ENCODE measurements at places on chromosomes 1 and 21.
A peak's percentile ranks its signal among the peaks of the same experiment; 100 is the strongest.

- peak; percentile 22 for DNase-seq
These were observed 610 bp downstream of the SCYL3 start for GRCh38 chr1:169892927-169893644.

- no peak for DNase-seq
These were observed 30.5 kb upstream of the PADI2 start for GRCh38 chr1:17149771-17150170.

DNA sequence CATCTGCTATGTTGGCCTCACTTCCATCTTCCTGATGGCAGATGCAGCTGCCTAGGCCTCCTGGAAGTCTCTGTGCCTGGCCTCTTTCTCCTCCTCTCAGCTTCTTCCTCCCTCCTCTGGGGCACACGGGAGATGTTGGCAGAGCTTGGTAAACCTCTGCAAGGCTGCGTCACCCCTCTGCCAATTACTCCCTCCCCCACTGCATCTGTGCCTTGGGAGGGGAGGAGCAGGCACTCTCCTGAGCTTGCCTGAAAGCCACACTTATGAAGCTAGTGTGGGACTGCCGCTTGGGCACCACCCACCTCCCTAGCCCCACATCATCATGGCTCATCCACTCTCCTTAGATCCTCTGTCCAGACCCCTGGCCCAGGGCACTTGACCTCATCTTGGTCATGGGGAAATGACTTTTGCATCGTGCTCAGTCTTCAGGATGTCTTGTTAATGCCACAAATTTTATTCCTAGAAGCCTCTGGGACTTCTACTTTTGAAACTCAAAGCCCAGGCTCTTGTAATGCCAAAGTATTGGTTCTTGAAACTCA is 7.3 kb upstream of the TMEM51 start:
- no peak for DNase-seq

- DNase-seq = no peak
These were observed 12.1 kb downstream of the CSTB start for GRCh38 chr21:43763901-43764523.

GRCh38 chr21:28110074-28110473 is 882.6 kb downstream of the LTN1 start:
- no peak for DNase-seq

DNA sequence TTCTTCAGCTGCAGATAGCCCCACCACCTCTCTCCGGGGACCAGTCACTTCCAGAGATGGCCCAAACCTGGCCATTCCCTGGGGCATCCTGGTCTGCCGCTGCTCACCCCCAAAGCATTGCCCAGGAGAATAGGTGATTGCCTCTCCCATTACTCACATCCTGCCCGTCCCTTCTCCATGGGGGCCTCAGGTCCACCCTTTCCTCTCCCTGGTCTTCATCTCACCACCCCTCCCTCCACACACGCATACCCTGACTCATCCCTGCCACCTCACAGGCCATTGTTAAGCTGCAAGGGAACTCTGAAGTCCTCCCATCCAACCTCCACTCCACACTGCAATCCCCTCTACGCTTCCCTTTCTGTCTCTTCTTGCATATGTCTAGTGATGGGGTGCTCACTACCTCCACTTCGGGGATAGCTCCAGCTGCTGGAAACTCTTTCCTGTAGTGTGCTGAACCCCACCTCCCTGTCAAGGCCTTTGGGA is at the start of gene PLEKHG5:
Gene PLEKHG5 (minus strand): TSS at position 188 of the 483 bp plus-strand sequence. CDS start 14,096 bp downstream, outside the sequence.
- DNase-seq = no peak

GRCh38 chr21:36698385-36698980 is 432 bp upstream of the SIM2 start:
- DNase-seq = no peak

DNA sequence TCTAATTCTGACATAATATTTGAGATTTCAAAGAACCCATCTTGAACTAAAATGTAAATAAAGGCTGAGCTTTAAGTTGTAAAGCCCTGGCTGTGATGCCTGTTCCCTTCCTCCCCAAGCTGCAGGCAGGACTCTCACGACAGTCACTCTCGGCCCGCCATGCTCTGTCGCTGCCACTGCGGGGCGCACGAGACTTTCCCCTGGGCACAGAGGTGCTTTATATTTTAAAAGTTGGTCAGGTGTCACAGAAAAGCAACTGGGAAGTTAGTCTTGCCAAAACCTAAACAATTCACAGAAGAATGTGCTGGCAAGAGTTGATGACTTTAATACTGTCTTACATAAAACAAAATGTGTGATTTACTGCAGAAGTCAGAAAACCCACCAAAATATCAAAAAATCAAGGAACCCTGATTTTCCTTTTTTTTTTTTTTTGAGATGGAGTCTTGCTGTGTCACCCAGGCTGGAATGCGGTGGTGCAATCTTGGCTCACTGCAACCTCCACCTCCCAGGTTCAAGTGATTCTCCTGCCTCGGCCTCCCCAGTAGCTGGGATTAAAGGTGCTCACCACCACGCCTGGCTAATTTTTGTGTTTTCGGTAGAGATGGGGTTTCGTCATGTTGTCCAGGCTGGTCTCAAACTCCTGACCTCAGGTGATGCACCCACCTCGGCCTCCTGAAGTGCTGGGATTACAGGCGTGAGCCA is 10.7 kb downstream of the LRRC47 start:
- DNase-seq = peak; percentile 58

DNA sequence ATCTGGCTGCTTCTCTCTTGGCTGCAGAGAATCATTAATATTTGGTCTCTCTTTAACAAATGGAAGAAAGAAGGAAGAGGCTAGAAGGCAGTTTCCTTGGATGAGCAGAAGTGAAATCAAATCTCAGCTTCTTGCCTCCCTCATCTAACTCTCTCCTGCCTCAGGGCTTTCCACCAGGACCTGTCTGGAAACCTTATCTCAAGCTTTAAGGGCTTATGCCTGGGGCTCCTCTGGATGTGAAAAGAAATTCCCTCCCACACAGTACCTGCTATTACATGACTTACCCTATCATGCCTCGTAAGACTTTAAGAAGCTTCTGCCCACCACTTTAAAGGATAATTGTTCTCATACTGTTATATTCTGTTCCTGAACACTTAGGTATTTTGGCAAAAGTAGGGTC is 8.9 kb downstream of the VTCN1 start:
- no peak for DNase-seq

DNA sequence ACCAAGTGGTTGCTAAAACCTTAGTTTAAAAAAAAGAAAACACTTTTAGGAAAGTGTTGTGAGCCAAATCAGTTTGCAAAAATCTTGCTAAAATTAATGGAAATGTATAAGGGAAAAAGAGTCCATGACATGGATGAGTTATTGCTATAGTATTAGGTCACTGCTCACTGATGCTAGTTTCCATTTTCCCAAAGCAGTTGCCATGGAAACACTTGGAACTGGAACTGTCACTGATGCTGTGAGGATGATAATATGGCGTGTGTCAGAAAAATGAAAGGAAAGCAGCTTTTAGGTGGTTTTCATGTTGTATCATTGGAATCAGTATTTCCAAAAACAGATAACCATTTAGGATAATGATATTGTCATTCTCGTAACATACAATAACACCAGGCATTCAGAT is 104.4 kb downstream of the PHTF1 start:
- DNase-seq = no peak

DNA sequence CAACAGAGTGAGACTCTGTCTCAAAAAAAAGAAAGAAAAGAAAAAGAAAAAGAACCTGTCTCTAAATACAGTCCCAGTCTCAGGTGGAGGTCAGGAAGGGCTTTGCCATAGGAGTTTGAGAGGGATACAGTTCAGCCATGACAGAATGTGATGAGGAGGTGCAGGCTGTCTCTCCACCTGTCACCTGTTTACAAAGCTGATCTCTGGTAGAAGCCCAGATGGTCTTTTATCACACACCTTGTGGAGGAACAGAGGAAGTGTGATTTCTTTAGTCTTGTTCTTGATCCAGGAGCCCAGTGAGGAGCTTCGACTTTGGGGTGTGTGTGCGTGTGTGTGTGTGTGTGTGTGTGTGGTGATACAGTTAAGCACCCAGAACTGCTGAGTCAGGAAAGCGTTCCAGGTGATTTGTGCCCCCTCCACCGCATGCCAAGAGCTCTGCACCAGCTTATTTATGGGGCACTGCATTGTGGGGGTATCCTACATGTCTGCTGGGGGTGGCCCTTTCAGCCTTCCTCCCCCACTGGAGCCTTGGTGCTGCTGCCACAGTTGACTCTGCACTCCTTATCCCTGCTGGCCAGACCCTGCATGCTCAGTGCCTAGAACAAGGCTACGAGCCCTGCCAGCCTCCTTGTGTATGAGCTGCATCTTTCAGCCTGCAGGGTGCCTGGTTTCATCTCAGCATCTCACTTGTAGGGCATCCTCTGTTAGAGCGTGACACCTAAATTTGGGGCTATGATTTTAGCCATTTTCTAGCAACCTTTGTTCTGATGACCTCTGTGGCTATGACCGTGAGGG is 19.3 kb downstream of the DOP1B start:
- DNase-seq = no peak

DNA sequence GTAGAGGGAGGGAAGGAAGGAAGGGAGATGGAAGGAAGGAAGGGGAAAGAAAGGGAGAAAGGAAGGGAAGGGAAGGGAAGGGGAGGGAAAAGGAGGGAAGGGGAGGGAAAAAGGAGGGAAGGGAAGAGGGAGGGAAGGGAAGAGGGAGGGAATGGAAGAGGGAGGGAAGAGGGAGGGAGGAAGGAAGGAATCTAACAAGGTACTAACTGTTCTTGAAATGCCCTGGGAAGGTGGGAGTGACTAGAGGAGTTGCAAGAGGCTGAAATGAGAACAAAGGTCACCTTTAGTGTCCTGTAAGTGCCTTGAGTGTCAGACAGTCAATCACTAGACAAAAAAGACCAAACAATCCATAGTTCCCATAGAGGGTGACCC is 2.3 kb upstream of the ATP2B4 start:
- DNase-seq = no peak

GRCh38 chr1:91997607-91998195 is 32.1 kb upstream of the EPHX4 start:
- DNase-seq = peak; percentile 44

GRCh38 chr21:45827881-45828579 is 153.5 kb upstream of the COL6A1 start:
- DNase-seq = no peak

GRCh38 chr1:109796484-109797302 is 33.0 kb upstream of the EPS8L3 start:
- DNase-seq = no peak

- DNase-seq = no peak
These were observed 53.7 kb downstream of the CACHD1 start for GRCh38 chr1:64523413-64524337.

GRCh38 chr1:43608827-43609226 is 41.1 kb upstream of the KDM4A start:
- DNase-seq = no peak

DNA sequence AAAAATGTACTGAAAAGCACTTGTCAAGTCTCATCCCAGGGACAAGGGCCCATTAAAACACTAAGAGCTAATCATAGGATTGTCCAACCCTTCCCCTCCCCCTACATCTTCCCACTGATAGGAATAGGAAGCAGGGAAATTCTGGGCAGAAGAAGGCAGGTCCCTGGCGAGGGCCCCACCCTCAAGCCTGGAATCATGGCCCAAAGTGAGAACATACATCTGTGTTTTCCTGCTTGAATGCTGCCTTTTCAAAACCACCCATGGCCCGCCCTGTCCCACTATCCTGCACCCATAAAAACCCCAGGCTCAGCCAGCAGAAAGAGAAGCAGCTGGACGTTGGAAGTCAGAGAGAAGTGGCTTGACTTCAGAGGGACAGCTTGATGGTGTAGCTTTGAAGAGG is 4.8 kb downstream of the DNAI4 start:
- DNase-seq = no peak

DNA sequence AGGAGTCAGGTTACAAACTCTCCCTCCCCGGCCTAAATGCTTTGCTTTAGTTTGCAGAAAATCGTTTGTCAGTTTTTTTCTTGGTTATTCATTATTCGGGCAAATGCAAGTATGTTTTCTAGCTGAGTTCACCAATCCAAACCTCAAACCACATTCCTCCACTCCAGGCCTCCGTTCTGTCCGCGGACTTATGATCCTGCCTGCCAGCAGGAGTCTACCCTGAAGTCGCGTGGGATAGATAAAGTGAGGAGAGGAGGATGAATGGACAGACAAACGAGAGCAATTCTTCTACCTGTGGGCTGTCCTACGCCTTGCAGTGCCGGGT is 1.3 kb downstream of the ADAMTS1 start:
- DNase-seq = no peak

GRCh38 chr21:22319435-22319834 is 1321.2 kb downstream of the NCAM2 start:
- no peak for DNase-seq

GRCh38 chr1:243850452-243851256 is 611 bp upstream of the AKT3 start:
- DNase-seq = peak; percentile 83

DNA sequence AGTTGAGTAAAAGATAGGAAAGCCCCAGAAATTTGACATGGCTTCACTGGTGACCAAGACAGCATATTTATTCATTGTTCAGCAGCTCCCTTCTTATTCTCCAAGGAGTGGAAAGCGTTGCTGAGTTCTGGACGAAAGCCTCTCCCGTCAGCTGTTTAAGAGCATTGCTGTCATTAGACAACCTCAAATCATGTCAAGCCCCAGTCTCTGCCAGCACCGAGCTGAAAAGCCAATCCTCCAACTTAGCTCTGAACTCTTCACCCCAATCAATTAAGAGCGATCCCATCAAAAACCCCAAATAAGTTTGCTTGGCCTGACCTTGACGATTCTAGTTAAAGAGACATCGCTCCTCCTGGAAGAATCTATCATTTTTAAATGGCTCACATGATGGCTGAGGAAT is 110.8 kb downstream of the PLPP3 start:
- no peak for DNase-seq

GRCh38 chr21:30164796-30165195 is 1.8 kb downstream of the CLDN17 start:
- DNase-seq = no peak

GRCh38 chr1:154320882-154321608 is at the start of gene AQP10:
AQP10 (plus strand) TSS chr1:154321093; CDS start chr1:154321156, 63 bp downstream.
- no peak for DNase-seq

DNA sequence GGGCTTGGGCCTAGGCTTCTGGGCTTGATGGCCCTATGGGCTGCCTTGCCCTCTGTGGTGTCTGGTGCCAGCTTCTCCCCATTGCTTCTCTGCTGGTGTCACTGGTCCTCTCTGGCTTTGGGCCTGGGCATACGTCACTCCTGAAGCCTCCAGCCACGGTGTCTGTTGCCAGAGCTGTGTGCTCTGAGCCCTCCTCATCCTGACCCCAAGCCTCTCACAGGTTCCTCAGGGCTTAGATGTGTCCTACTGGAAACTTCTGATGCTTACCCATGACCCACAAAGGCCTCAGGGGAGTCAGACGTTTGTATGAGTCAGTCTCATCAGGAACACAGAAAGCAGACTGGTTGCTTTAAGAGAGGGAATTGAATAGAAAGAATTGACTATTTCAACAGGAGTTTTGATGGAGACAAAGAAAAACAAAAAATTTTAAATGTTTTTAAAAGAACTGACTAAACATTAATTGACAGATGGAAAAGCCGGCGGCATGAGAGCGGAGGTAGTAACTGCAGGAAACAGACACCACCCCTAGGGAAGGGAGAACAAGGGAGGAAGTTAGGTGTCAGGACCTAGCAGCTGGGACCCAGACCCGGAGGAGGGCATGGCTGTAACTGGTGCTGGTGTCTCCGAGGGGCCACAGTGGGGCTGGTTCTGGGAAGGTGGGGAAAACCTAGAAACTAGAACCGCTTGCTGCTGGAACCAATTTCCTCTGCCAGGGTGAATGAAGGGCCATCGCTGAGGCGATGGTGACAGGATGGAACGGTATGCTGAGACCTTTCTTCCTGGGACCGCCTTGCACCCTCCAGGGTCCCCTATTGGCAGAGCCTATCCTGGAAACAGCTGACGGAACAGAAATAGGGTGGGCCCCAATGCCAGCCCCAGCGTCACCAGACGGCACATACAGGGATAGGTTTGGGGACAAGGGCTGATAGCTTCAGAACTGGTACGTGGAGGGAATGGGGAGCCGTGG is 40.0 kb upstream of the CITED4 start:
- no peak for DNase-seq

GRCh38 chr1:19489996-19490395 is 4.7 kb upstream of the CAPZB start:
- DNase-seq = no peak

Measured in HEK293T (cell line).